NCI-H510A treated with DMSO at 0.1 percent for 48 hours (cell line): ENCODE measurements at places on chromosomes 5 and 9.

GRCh38 chr5:36054647-36055046 is 12.0 kb downstream of the UGT3A2 start:
- no peak for DNase-seq

- DNase-seq, result no peak
Measured at GRCh38 chr5:82748688-82749460, 328.3 kb downstream of the TMEM167A start.

DNA sequence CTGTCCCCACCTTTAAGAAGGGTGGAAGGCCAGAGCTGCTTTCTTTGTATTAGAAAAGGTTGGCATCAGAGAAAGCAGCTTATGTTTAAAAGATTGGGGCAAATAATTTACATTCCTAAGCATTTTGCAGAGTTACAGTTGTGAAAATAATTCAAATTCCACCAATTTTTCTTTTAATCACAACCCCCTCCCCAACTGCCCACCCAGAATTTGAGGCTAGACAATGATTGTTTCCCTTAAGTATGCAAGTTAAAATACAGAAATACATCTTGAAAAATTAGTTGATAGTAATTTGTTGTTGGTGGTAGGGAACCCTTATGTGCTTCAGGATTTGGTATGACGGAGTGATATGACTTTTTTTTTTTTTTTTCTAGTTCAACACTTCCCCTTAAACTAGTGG is 133.0 kb downstream of the ZSWIM6 start:
- no peak for DNase-seq

- DNase-seq, result no peak
Measured at GRCh38 chr9:118336943-118337330, 632.7 kb downstream of the TLR4 start.

GRCh38 chr5:113128641-113129330 is 152.2 kb downstream of the DCP2 start:
- no peak for DNase-seq

DNA sequence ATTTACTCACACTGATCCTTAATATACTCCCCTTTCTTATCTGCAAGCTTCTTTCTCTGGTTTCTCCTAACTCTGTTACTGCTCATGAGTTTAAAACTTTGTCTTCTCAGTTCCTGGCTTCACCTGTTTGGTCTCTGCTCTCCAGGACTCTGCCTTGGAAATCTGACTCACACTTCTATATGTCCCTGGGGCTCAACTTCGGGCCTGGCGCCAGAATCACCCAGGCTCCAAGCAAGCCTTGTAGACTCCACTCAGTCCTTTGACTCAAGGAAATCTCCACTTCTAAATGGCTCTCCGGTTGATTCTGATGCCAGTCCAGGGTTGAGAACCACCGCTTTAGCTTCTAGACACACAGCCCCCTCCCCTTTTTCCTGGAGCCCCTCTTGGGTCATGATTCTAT is 57.8 kb downstream of the TMC1 start:
- DNase-seq, result no peak

DNA sequence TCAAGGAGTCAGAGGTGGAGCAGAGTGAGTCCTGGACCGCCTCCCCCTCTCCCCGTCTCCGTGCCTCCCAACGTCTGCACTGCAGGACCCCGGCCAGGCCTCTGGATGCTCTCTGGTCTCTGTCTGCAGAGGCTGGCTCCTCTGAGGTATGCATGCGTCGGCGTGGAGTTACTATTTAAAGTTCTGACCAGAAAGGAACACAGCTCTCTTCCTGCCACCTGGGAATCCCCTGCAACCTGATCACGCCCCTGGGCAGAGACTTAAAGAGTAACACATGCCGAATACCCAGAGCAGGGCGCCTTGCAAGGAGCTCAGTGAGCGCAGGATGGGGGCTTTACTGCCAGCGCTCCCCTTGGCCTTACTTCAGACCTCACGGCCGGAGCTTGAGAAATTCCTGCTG is 16.0 kb downstream of the ANXA6 start:
- DNase-seq, result no peak
